ENCODE measurements at places on chromosomes 2 and 18.

DNA sequence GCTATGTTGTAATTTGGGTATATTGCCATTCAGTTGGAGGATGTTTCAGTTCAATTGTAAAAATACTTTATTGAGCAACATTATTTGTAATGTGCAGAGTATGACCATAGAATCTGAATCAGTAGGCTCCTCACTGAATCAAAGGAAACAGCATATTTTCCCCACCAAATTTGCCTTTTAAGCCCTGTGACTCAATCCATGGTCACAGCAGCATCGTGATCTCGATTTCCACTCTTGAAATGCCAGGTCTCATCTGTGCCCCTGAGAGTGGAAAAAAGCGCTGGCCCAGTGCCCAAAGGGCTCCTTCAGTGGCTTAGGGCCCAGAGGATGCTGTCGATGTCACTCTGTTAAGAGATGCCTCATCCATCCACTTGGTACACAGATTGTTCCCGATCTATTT lies 57.5 kb downstream of the FHOD3 start:
- no peak for DNase-seq

- no peak for DNase-seq
Measured at GRCh38 chr2:231211486-231211885, 13.1 kb downstream of the ARMC9 start.

- DNase-seq = no peak
Measured at GRCh38 chr2:3192920-3193319, 184.7 kb downstream of the EIPR1 start.

DNA sequence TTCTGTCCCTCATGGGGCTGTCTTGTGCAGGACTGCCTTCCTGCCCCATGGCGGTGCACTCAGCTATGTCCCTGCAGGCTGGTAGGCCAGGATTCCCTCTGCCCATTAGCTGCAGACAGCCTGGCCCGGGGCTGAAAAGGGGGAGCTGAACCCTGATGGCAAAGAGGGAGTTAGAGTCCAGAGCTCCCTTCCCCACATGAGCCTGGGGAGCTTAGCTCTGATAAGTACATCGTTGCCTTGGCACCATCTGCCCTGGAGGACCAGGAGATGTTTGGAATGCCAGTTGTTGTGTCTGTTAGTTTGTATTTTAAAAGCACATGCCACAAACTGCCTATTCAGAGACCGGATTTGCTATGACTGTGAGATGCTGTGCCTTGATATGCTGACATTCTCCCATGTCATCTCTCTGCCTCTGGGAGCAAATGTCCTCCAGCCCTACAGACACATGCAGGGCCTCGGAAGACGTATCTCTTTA lies 65.1 kb upstream of the AFF3 start:
- no peak for DNase-seq

DNA sequence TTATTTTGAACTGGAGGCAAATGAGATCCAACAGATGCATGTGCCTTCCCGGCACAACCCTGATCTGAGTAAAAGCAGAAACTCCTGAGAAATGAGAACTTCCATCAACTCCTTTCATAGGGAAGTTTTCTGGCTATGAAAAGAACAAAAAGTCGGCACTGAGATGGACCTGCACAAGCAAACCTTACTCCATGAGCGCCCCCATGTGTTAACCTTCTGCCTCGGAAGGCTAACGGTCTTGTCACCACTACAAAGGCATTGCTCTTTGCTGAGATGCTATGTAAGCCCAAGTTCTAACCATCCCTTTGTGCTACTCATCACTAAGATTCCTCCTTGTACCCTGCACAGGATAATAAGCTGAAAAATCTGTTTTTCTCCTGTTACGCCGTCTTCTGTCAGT lies 57.3 kb upstream of the SULT1C3 start:
- DNase-seq = peak; percentile 10

DNA sequence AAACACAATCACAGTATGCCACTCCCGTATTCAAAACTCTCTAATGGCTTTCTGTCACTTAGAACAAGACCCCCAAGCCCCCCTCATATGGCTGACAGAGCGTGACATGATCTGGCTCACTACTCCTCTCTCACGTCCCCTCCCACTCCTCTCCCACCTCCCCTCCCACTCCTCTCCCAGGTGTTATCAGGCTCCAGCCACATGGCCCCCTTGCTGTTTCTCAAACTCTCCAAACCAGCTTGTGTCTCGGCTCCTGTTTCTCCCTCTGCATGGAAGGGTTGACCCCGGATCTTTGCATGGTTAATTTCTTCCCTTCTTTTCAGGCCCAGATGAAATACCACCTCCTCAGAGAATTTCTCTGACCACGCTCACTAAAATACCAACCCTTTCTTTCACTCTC lies 180.8 kb downstream of the SLC8A1 start:
- DNase-seq = no peak

GRCh38 chr2:217366966-217367365 lies 507.1 kb upstream of the TNP1 start:
- no peak for DNase-seq

GRCh38 chr2:183951630-183952029 lies 646.7 kb upstream of the ZNF804A start:
- no peak for DNase-seq

DNA sequence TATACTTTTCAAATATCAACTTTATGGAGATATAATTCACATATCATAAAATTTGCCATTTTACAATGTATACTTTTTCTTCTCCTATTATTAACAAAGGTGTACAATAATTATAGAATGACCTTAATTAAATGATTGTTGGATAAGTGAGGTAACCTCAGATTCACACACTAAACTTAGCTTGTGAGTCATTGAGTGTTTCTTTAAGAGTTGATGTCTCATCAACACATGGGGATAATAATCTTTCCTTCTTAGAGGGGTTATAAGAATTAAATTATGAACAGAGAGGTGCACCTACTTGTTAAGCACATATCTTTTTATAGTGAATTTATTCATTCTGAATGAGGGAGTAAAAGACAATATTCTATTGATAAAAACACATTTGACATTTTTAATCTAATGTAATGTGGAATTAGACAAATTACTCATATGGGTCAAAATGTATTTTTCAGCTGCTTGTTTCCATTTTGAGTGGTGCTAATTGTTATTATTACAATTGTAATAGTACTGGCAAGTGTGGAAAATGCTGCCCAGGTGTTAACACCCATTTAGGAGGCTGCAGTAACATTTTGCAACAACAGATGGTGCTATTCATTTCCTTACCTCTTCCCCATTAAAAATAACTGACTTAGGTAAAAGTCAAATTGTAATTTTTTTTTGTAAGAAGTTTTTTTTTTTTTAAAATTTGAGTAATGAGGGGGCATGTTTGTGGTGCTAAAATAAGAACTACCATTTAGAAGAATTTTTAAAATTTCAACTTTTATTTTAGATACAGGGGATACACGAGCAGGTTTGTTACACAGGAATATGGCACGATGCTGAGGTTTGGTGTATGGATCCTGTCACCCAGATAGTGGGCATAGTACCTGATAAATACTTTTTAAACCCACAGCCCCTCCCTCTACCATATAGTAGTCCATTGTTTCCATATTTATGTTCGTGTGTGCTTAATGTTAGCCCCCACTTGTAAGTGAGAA lies 32.1 kb upstream of the DYNAP start:
- DNase-seq = peak; percentile 21

DNA sequence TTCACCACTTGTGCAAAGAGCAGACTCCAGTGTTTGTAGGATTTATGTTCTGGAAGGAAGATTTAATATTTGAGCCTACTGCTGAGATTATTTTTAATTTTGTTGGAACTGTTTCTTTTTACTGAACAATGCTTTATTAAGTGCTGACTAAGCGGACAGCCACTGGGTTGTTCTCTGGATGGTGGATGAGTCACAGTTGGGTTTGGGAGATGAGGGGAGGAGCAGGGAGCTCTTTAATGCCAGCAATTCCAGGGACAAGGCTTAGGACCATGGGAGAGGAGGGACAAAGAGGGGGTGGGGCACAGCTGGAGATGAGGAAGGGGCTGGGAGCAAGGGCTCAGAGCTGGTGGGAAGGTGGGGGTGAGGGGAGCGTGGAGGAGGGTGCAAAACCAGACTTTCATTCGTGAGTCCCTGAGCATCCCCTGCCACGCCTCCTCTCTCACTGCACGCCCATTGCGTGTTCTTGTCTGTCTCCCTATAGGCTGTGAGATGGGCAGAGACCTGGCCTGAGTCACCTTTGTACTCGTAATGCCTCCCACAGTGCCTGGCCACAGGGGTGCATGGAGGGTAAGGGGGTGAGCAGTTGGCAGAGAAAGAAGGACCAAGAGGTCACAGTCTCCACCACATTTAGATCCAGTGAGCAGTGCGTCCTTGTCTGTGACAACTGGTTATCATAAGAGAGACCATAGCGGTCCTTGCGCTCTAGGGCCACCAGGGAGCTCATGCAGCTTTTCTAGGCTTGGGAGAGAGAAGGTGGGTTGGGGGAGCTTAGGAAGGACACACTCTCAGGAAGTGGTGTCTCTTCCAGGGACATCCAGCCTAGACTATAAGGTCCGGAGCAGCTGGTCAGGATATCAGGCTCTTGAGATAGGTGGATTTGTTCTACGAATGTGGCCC lies 18.4 kb downstream of the SLC4A3 start:
- DNase-seq = no peak
